Central memory CD4-positive, alpha-beta T cell (primary cell): ENCODE measurements at places on chromosomes 16 and 17.

DNA sequence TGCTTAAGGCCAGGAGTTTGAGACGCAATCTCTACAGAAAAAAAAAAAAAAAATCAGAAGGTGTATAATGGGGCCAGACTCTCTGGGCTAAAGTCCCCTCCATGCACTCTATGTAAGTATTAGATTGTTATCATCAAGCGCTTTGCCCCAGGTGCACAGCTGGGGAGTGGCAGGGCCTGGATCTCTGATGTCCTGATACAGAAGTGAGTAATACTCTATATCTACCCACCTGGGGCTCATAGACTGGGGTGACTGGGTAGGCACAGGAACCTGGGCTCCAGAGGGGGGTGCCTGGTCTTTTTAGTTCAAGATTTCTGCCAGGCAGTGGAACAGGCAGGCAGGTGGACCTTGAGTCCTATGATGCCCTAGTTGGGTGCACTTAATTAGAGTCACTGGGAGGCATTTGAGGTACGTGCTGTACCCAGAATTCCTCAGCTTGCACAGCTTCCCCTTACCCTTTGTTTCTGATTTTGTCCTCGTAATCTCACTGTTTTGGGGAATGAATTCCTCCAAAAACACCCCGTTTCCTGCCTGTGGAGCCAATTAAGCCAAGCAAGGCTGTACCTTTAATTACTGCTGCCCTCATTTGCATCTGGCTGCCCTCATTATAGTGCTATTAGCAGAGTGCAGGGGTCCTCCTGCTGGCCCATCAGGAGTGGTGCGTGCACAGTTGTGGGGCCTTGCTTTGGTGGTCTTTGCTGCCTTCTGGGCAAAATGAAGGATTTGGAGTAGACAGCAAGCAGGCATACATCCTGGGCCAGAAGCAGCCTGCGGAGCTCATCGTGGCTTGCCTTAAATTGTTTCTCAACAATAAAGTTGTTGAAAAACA is 239.0 kb downstream of the SNX29 start:
- no peak for DNase-seq

GRCh38 chr16:19436540-19436939 is 18.9 kb downstream of the TMC5 start:
- no peak for DNase-seq

- DNase-seq: no peak
Observed at GRCh38 chr16:87757841-87758426, 7.9 kb downstream of the KLHDC4 start.

GRCh38 chr17:68646626-68647526 is 45.7 kb upstream of the FAM20A start:
- no peak for DNase-seq

DNA sequence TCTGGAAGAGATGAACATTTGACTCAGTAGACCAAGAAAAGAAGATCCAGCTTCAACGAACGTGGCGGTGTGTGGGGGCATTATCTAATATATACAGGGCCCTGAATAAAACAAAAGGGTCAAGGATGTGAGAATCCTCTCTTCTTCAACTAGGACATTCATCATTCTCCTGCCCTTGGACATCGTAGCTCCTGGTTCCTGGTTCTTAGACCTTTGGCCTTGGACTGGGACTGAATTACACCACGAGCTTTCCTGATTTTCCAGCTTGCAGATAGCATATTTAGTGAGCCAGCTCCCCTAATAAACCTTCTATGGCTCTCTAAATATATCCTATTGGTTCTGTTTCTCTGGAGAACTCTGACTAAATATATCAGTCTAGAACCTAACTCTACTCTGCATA is 29.5 kb upstream of the HELZ start:
- no peak for DNase-seq

DNA sequence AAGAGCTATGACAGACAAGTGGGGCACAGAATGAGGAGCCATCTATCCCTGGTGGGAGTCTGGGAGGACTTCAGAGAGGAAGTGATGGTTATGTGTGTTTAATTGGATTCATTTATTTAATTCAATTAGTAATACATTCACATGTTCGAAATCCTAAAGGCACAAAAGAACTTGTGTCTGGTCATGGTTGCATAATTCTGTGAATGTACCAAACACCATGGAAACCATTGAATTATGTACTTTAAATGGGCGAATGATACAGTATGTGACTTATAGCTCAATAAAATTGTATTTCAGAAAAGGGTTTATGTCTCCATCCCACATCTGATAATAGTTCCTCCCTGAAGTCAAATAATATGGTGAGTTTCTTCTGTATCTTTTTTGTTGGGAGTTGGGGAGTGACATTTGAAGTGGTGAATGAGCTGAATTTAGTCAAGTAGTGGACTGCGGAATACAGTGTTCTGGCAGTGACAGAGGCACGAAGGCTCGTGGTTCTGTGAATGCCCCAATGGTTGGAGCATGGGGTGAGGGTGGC is 19.8 kb upstream of the G6PC1 start:
- no peak for DNase-seq
